NCI-H510A (cell line): ENCODE measurements at places on chromosomes 6 and 20.

- DNase-seq: no peak
Observed at GRCh38 chr6:167782698-167783517, 43.8 kb upstream of the AFDN start.

- no peak for DNase-seq
Observed at GRCh38 chr6:39190545-39191235, 38.6 kb downstream of the KCNK5 start.

DNA sequence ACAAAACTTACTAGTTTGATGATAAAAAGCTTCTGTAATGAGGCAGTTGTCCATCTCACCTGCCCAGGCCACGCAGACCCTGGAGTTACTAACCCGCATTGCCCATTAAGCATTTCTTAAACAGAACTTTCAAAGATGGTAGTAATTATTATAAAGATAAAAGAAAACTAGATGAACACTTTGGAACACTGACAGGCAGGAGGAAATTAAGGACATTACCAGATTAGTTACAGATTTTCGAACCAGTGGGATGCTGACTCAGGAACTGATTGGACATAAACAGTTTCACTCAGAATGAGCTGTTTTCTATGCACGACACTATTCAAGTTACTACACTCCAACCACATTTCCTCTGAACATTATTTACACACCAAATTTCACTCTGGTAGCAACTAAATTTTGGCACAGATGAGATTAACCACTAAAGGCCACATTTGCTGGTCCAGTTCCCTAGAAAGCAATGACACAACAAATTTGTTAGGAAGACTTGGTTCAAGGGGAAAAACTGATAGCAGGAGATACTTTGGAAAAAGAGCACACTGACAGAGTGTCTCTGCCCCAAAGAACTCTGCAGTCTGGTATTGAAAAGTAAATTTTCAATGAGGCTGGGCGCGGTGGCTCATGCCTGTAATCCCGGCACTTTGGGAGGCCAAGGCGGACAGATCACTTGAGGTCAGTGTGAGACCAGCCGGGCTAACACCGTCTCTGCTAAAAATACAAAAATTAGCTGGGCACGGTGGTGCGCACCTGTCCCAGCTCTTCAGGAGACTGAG lies 3.0 kb downstream of the ROMO1 start:
- DNase-seq: no peak

GRCh38 chr6:146253691-146254090 lies 224.8 kb downstream of the GRM1 start:
- no peak for DNase-seq

GRCh38 chr20:12640251-12640650 lies 368.5 kb upstream of the SPTLC3 start:
- no peak for DNase-seq

DNA sequence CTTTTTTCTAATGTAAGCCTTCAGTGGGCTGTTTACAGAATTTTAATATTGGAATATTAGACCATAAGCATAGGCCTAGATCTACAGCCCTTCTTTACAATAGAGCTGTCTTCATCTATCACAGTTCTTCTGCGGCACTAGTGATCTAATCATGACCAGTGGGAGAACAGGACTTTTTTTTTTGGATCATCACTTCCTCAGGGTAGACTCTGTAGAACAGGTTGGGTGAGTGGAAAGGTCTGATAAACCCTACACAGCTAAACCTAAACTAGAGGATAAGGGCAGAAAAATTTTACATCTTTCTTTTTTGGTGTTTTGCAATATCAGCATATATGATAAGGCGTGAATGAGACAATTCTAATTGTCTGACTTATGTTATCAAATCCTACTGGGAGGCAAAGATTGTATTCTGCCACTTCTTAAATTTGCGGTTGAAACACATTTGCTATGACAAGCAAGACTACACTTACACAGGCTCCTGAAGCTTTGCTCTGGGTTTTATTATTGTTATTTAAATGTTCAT lies 52.2 kb downstream of the GOPC start:
- DNase-seq: no peak

DNA sequence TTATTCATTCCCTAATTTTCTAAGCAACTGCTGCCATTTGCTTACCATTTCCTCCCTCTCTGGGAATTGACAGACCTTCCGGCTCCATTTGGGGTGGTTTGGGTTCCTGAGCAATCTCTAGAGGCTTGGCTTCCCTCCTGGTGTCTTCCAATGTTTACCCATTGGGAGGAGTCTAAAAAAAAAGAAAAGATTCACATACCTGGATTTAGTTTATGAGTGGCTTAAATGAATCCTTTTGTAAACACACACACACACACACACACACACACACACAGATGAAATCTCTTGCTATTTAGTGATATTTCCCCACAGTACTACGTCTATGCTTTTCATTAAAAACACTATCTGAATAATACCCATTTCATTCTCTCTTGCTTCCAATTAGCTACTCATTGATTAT lies 48.3 kb upstream of the TRAF3IP2 start:
- DNase-seq: no peak

DNA sequence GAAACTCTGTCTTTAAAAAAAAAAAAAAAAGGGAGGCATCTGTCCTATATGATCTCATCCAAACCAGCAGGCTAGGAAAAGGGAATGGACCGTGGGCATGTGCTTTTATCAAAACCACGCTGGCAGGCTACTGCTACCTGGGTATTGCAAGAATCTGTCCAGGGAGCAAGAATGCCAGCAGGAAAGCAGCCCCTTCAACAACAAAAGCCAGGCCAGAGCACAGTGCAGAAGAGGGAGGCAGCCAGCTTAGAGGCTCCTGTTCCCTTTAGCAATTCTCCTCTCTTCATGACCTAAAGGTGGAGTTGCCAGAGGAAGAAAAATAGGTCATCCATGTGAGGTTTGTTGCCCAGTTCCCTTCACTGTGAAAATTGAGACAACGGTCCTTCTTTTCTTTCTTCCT lies 18.2 kb downstream of the TBC1D20 start:
- DNase-seq: no peak

- DNase-seq: no peak
Observed at GRCh38 chr6:38027685-38028373, 208.3 kb downstream of the ZFAND3 start.

DNA sequence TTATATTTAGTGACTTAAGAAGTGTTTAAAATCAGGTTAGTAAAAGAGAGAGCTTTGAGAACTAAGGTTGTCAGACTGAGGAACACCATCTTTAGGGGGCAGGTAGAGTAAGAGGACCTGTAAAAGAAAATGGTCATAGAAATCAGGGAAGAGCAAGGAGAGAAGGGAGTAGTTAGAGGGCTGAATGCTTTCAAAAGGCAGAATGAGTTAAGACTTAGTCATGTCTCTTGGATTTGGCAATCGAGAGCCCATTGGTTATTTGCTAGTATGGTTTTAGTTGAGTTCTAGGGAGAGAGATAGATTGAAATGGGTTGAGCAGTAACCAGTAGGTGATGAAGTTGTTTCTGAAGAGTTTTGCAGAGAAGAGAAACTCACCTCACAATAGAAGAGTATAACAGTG lies 51.1 kb downstream of the RALGAPB start:
- DNase-seq: no peak

- no peak for DNase-seq
Observed at GRCh38 chr6:35402136-35402855, 49.8 kb upstream of the FANCE start.

DNA sequence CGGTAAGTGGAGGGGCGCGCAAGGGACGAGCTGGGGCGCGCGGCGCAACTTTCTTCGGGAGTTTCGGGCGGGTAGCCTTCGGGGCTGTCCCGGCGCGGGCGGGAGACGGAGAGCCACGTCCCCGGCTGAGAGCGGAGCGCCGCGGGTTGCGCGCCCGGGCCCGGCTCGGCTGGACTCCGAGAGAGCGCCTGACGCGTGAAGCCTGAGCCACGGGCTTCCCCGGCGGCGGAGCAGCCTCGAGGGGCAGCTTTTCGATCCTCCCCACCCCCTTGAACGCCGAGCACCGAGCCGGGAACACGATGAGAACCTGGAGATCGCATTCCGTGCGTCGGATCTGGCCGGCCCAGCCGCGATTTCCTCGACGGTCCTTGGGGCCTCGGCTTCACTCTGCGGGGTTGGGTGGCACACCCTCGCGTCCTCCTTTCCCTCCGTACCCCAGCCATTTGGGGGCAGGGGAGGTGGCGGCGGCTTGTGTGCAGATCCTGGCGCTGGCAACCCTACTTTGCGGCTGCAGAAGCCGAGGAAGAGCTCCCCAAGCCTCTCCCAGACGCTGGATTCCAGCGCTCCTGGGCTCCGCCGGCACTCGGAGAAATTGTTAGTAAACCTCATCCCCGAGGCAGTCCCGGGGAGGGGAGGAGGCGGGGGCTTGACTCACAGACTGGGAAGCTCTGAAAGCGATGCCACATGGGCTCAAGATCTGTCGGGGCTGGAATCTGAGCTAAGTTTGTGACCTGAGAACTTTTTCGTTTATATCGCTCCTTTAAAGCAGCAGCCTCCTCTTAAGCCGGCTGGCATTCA lies 572 bp downstream of the DSE start:
- DNase-seq: peak; percentile 17

DNA sequence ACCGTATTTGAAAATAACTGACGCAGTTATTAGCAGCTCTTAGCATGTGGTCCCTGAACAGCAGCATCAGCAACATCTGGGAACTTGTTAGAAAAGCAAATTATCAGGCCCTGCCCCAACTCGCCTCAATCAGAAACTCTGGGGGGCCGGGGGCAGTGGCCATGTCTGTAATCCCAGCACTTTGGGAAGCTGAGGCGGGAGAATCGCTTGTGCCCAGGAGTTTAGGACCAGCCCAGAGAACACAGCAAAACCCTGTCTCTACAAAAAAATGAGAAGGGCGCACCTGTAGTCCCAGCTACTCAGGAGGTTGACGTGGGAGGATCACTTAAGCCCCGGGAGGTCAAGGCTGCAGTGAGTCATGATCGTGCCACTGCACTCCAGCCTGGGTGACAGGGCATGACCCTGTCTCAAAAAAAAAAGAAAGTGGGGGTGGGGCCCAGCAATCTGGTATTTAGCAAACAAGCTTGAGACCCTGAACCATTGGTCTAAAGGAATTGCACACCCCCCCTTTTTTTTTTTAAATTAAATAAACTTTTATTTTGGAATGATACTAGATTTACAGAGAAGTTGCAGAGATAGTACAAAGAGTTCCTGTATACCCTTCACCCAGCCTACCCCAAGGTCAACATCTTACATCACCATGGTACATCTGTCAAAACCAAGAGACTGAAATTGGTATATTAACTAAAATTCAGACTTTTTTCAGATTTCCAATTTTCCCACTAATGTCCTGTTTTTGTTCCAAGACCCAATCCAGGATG lies 6.7 kb downstream of the SRXN1 start:
- DNase-seq: no peak

GRCh38 chr20:45592574-45593189 lies 13.6 kb upstream of the WFDC8 start:
- DNase-seq: peak; percentile 25

DNA sequence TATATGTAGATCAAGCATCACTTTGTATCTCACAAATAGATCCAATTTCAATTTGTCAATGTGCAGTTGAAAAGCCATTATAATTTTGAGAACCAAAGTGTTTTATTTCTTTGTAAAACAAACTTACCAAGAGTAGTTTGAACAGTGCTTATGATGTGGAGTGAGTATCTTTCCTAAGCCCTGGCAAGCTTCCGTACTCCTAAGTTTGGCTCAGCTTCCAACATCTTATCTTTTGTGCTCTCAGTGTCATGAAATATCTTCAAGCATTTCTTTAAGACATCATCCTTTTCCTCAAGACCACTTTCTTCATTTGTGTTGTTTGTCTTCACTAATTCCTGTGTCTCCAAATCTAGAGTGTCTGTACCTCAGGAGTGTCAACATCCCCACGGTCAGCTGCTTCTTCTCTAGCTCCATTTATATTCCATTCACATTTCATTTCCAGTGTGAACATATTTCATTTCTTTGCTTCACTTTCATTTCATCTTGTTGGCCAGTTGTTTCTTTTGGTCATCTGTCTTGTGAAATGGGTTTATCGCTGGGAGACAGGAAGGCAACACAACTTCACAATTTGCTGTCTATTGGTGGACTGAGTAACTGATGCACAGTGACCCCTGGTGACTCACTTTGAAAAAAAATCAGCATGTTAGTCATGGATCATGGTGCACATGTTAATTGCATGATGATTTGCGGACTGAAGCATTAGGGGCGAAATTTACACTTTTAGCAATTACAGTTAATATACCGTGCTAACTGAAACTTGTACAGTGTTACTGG lies 36.9 kb downstream of the SLC24A3 start:
- no peak for DNase-seq

DNA sequence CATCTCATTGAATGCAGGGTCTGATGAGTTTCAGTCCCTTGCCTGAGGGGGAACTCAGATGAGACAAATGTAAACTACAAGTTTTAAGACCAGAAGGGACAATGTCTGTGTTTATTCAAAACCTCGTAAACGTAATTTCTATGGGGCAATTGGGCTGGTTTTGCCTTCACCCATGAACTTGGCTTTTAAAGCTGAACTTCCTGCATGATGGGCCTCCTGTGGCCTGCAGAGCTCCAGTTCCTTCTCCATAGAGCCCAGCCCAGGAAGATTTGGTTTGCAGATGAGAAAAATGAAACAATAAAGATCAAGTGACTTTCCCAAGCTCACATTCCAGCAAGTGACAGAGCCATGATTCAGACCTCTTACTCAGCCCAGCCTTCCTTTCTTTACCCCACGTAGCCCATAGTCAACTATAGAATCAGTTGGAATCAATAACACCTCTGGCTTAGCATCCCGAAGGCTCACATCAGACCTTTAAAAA lies 612.3 kb downstream of the UTRN start:
- DNase-seq: no peak

DNA sequence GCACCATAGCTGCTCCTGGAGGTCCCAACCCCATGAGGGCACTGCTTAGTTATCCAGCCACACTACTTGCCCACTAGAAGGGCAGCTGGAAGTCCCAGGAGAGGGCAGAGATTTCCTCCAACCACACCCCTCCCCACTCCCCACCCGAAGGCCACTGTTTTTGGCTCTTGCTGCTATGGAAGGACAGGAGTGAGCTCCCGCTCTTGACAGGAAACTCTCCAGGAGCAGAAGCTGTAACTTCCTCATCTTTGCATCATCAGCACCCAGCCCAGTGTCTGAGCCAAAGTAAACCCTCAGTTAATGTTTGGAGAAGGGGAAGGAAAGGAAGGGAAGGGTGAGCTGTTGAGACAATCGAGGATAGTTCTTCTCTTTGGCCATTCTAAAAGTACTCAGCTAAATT lies 120.7 kb downstream of the MTFR2 start:
- no peak for DNase-seq

DNA sequence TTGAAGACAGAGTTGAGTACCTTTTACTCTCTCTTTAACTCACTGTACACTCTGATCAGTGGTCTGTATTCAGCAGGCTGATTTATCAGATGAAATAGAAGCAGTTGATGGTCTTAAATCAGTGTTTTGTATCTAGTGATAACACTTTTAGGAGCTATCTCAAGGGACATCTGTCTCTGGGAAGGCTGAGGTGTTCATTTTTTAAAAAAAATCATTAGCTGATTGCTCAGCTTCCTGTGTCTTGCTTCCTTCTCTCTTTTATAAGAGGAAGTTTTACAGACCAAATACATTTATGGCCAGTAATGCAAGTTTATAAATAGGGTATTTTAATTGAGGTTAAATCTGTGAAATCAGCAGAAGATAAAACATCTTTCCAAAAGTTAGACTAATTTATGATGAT lies 12.0 kb upstream of the CCDC170 start:
- DNase-seq: no peak
